Inflammatory macrophage (primary cell): ENCODE measurements at places on chromosomes 1 and 21.

GRCh38 chr1:223216074-223216473, 73.0 kb upstream of the TLR5 start:
- DNase-seq = no peak

DNA sequence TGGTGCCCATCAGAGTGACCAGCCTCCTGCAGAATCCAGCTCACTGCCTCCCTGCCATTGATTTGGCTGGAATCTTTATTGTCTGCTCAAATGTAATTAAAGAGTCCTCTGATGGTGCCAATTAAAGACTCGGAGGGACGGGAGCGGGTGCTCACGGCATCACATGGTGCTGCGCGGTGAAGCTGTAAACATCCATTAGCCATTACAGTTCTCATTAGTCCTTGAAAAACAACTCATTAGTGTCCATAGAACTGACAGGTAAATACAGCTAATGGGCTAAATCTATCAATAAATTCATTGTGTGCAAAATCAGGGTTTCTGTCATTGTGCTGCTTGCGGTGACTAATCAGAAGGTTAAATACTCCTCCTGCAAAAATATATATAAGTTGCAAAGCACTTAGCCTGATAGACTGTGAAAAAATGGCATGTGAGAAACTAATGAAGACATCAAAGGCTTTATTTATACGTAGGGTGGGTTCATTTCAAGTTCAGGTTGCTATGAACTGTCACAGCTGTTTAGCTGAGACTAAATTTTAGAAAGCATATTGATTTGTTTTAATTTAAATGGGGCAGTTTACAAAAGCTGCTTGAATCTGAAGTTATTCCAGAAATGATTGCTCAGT, 289.8 kb upstream of the POU3F1 start:
- DNase-seq = no peak

GRCh38 chr1:177922209-177922608, 47.6 kb downstream of the SEC16B start:
- no peak for DNase-seq

DNA sequence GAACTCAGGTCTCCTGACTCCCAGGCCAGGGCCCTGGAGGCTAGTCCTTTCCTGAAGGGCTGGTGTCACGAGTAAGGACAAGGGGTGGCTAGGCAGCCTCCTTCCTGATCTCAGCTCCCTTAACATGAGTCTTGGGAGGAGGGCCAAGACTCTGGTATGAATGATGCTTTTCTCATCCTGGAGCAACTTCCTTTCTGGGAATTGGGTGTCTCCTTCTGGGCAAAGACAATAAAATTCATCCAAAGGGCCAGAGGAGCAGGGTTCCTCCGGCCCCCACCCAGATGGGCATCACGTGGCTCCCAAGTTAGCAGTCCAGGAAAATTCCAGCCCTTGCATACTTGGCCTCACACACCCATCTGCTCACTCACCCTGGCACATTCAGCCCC, at the start of gene FAM167B:
Gene FAM167B, plus strand, starts transcription at position 335 of the 386 bp plus-strand sequence. CDS start 200 bp downstream, outside the sequence.
- DNase-seq = no peak

- DNase-seq = no peak
Measured at GRCh38 chr1:196545222-196545621, 63.0 kb downstream of the KCNT2 start.

- DNase-seq = no peak
Measured at GRCh38 chr1:218182455-218182854, 102.6 kb upstream of the RRP15 start.

DNA sequence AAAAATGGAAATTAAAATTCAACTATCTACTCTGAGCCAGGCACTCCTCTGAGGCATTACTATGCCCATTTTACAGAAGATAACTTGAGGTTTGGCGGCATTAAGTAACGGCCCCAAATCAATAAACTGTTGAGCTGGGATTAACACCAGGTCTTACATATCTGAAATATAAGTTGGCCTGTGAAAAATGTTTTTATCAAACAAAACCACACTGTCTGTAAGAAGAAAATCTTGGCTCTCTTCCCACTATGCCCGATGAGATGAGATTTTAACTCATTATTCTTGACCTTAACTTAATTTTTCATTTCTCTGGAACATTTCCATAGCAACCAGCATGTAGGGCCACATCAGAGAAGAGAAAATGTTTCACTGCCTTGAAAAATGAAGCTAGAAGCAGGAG, 21.8 kb downstream of the RC3H1 start:
- no peak for DNase-seq

DNA sequence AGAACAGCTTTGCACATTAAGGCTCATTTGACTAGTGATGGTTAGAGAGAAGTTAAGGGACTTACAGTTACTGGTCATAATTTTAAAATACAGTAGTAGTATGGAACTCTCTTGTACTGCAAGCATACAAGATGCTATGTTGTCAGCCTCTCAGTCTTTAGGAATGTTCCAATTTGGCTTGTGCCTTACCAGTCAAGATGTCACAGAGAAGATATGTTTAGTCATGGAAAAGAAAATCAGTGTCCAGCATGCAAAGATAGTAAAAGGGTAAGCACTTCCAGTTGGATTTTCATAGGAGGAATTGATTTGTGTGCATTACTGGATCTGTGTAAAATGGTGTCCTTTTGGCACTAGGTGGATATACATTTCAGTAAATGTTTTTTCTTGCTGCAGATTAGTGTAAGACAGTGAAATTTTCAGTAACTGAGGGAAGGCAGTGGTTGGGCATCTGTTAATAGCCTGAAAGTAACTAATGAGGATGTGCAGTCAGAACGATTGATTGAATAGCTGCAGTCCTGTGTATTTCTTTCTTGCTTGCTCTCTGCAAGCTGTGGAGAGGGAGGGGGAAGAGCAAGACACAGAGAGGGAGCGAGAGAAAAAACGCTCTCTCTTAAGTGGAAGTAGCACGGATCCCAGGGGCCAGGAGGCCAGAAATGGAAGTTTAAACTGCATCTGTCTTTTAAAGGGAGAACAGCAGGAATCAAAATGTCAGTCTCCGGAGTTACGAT, 108.2 kb downstream of the CLEC20A start:
- no peak for DNase-seq

- DNase-seq = no peak
Measured at GRCh38 chr1:16254263-16254928, 17.4 kb upstream of the CPLANE2 start.

- DNase-seq = no peak
Measured at GRCh38 chr1:98382986-98383740, 278.4 kb upstream of the SNX7 start.

GRCh38 chr21:14453339-14454015, 70.5 kb upstream of the HSPA13 start:
- no peak for DNase-seq

DNA sequence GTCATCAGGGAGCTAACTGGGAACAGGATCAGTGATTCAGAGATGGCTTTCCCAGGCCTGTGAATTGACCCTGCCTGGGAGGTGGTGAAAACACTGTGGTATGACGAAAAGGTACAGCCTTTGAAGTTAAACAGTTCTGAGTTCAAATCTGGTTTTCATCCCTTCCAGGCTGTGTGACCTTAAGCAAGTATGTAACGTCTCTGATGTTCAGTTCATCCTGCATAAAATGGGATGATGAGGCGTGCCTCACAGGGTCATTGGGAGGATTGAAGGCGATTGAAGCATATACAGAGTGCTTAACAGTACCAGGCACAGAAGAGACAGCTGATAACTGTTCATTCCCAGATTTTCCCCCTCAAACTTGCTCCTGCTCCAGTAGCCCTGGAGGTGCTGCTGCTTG, 11.0 kb downstream of the KCNC4 start:
- no peak for DNase-seq

DNA sequence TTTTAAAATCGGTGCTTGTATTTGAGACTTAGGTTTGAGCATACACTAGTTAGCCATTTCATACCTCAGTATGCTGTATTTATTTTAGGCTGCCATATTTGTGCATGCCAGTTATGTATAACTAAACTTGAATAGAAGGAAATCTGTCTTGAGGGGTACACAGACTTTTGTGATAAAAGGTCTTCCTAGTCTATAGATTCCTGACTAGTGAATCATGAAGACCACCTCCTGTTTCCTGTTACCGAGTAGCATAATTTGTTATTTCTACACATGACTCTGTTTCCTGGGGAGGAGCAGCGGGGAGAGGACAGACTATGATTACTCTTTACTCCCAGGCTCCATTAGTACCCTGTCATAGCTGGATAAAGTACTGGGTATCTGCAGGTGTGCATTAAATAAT, 316.8 kb upstream of the SNX7 start:
- no peak for DNase-seq

GRCh38 chr1:162966613-162967012, 102.5 kb upstream of the RGS4 start:
- no peak for DNase-seq

- DNase-seq = no peak
Measured at GRCh38 chr21:26136671-26137070, 33.9 kb downstream of the APP start.

DNA sequence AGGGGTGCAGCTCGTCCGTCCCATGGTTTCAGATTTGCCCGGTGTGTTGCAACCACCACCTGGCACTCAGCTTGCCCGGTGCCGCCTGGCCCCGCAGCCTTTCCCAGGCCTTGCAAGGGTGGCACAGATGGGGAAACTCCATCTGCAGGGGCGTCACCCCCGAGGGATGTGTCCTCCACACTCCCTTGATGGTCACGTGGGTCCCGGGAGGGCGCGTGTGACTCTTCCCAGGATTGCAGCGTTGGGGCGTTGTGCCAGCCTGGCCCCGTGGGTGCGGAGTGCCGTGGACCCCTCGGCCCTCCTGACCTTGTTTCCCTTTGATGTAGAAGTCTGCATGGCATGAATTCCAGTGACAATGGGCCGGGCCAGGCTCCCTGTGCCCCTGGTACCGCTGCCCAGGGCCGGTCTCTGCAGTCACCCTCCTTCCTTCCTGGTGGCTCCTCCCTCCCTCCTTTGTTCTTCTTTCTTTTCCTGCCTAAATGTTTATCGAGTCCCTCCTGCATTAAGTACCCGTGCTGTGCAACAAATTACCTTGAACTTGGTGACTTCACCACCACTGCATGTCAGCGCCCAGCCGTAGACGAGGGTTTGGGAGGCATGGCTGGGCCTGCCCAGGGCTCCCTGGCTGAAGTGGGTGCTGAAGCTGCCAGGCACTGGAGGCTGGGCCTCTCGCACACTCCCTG, 22.9 kb downstream of the RRP1 start:
- DNase-seq = peak; percentile 59

DNA sequence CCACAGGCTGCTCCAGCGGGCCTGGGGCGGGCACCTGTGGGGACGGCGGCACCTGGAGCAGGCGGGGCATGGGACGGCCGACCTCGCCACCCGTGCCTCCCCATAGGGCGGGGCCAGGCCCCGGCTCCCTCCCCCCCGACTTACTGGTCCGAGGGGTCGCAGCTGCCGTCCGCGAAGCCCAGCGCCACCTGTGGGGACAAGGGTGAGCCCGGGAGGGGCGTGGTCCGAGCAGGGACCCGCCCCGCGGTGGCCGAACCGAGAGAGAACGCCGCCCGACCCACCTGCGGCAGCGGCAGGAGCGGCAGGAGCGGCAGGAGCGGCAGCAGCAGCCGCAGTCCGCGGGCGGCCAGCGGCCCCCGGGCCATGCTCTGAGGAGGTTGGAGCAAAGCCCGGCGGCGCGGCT, at the start of gene TMEM52:
Gene TMEM52, minus strand, starts transcription at position 379 of the 403 bp plus-strand sequence. Its CDS starts 14 bp downstream, at position 365.
- no peak for DNase-seq

GRCh38 chr1:47650205-47650604, 212.4 kb downstream of the FOXD2 start:
- no peak for DNase-seq

- DNase-seq = no peak
Measured at GRCh38 chr1:237684236-237684635, 206.5 kb downstream of the ZP4 start.

- no peak for DNase-seq
Measured at GRCh38 chr1:169307176-169307575, 60.4 kb downstream of the NME7 start.
